T-helper 2 cell (primary cell): ENCODE measurements at places on chromosomes 2 and 18.
A peak's percentile ranks its signal among the peaks of the same experiment; 100 is the strongest.

GRCh38 chr2:174499371-174499770, 12.5 kb upstream of the GPR155 start:
- no peak for DNase-seq

- DNase-seq, result no peak
Observed at GRCh38 chr18:11029021-11029420, 120.3 kb downstream of the PIEZO2 start.

DNA sequence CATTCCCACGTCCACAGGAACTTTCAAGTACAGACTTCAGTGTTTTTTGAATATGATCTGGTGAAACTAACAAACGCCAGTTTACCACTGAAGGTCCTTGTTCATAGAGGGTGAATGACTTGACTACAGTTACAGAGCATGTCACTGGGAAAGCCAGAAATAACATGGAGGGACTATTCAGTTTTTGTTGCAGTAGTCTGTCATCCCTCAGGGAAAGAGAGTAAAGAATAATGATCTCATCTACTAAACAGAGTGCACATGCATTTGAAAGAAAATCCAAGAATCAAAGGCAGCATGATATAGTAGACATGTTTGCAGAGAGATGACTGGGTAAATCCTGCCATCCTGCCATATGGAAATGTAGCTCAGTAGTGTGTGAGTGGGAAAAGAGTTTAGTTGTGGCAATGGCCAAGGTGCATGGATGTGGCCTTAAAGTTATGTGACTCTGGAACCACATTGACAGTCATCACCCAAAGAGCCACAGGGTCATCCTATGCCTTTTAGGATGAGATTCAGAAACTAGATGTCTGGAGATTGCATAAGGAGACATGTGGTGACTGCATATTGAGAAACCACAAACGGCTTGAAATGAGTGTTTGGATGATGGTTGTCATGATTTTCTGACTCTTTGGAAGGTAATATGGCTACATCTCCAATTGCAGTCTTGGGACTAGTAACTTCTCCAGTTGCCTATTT, 125.3 kb upstream of the ZEB2 start:
- DNase-seq, result peak; percentile 52

DNA sequence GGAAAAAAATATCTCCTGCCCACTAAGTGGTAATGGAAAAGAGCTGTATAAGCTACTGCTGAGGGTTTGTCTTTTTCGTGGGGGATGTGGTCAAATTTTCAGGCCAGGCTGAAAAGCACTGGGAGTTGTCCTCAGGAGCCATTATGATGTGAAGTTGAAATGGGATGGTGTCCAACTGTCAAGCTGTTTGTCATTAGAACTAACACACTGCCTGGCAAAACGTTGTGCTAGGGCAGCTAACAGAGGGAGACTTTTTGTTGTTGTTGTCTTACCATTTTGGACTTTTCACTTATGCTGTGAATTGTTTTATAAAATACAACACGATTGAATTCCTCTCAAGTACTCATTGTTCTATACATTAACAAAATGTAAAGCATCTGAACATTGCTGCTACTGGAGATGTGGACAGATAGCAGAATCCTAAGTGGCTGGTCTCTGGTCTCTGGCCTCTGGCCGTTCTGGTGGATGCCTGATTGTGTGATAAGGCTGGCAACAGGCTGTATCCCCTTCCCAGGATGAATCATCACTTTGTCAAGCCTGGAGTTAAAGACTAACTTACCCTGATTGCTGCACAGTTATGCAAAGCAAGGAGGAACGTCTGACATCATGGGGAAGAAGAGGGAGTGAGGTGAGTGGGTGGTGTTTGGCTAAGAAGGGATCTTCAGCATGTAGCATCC, 2.3 kb downstream of the MYO1B start:
- DNase-seq, result no peak

DNA sequence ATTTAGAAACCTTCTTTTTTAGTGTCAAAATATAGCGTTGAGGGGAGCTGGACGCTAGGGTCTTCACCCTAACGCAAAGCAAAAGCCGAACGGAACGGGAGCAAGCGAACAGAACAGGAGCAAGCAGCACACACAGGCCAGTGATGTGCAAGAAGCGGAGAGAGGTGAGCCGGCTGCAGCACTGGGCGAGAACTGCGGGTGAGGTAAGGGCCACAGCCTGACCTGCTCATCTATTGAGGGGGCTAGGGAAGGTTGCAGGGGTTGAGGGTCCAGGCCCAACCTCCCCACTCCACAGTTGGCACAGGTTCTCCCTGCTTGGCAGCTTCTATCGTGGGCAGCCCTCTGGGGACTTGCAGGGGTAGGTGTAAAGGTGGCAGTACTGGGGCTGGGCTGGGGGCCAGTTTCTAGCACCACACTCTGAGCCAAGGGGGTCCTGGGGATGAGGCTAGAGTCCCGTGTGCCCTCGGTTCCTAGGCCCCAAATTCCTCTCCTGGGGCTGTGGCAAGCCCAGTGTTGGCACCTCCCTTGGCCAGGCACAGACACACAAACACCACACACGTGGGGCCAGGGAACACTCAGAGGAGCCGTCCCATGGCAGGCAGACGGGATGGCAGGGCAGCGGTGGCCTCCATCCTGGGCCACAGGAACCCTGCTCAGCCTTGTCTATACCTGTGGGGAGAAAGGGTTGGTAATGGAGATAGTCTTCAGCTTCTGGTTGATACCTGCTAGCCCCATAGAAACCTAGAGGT, 1.2 kb upstream of the ABCB6 start:
- DNase-seq, result no peak
